ENCODE measurements at places on chromosomes 13 and 19. TPM values are rescaled to one million over a fixed set of nuclear protein-coding genes. Genes with fewer than 3 reads are reported as not detected.
A peak's percentile ranks its signal among the peaks of the same experiment; 100 is the strongest.

The CEACAM5 gene
- total RNA-seq, result 9.1 TPM

The KBTBD6 gene
- total RNA-seq, result 3.7 TPM

The FCHO1 gene
- total RNA-seq, result 48.2 TPM

The ONECUT3 gene
- total RNA-seq, result not detected

The SELENOV gene
- not detected for total RNA-seq

The KANK2 gene
- total RNA-seq, result 75.5 TPM

The FGF22 gene
- 10.4 TPM for total RNA-seq

The PROZ gene
- total RNA-seq, result not detected

The LRFN3 gene
- total RNA-seq, result 11.5 TPM

The NCR1 gene
- total RNA-seq, result not detected

- no peak for DNase-seq
Measured at GRCh38 chr19:43499042-43499441, 5.5 kb downstream of the PHLDB3 start.

GRCh38 chr13:84607261-84608013 lies 725.2 kb upstream of the SLITRK1 start:
- no peak for DNase-seq

DNA sequence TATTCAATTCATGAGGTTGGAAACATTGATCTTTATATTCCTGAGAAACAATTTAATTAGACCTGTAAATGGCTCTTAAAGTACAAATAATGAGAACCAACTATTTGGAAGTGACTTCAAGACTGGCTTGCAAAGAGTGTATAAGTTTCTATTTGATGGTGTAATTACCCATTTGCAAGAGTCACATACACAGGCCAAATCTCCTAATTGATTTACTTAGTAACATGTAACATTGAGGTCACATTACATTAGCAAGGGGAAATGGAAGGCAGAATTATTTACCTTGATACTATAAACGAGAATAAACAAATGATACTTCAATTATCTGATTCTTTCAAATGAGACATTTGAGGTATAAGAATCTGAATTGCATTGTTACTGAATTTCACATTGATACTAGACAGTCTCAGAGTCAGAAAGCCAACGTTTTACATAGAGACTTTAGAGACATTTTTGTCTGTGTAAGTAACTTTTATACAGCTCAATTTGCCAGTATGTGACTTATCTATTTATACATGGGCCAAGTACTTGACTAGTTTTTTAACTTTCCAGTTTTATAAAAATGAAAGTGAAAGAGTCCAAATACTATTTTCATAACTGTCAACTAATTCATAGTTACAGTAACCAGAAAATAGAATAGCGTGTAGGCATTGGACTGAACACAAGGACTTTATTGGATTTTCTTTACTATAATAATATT lies 95.6 kb upstream of the RFC3 start:
- DNase-seq, result no peak

DNA sequence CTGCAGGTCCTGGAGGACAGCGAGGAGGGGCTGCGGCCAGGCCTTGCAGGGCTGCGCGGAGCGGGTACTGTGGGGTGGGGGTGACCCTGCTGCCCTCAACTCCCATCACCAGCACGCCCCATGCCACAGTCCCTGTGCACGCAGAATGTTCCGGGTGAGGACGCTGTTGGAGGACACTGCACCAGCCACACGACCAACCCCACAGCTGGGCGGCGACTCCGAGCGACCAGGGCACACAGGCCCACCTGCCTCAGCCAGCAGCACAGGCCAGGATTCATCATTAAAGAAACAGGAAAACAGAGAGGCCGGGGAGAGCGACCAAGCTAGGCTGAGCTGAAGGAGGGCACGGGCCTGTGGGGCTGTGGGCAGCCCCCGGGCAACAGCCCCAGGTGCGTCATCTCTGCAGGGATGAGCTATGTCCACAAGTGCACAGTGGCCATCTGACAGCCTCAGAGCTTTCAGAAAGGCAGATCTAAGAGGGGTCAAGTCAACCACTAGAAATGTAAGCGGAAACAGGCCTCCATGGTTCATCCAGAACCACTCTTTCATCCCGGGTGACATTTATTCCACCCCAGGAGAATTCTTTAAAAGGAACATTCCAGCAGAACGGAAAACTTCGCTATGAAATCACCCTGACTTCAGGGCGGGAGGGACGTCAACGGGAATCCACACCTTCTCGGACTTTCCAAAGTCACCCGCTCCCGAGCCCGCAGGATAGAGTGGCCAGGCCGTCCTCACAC lies 1.5 kb downstream of the GAS6 start:
- DNase-seq, result peak; percentile 79

- no peak for DNase-seq
Measured at GRCh38 chr19:53772943-53773342, 51.2 kb downstream of the NLRP12 start.

- no peak for DNase-seq
Measured at GRCh38 chr19:50001775-50002174, 23.4 kb downstream of the VRK3 start.

GRCh38 chr13:50801087-50801931 lies 42.2 kb downstream of the DLEU7 start:
- no peak for DNase-seq

GRCh38 chr13:23718996-23719395 lies 148.8 kb downstream of the TNFRSF19 start:
- DNase-seq, result no peak

DNA sequence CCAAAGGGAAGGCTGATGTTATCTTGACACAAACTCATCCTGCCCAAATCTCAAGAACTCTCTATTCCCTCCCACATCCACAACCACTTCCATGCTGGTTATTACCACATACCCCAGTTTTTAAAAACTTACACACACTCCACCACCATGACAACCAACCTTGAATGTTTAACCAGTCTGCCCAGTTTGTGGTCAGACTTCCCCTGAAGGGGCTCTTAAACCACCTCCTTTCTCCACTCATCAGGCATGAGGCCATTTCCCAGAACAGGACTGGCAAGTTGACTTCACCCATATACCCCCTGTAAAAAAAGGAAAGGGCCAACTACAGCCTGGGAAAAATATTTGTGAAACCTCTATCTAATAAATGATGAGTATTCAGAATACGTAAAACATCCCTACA lies 12.4 kb upstream of the ZSCAN4 start:
- no peak for DNase-seq

- DNase-seq, result no peak
Measured at GRCh38 chr13:25738342-25739196, 313.2 kb downstream of the SHISA2 start.

DNA sequence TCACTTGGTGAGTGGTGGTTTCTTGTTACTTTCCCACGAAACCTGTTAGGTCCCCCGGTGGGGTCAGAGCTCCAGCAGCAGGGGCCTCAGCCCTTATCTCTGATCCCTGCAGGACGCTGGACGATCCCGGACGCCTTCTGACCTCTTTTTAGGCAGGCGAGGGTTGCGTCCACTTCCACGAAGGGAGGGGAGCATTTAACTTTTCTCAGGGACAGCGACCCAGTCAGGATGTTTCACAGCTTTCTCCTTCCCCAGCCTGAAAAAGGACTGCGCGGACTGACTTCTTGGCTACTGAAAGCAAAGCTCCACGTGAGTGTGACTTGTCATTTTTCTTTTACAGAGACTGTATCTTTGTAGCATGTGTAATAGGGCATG lies 692 bp downstream of the ZNF234 start:
- no peak for DNase-seq

DNA sequence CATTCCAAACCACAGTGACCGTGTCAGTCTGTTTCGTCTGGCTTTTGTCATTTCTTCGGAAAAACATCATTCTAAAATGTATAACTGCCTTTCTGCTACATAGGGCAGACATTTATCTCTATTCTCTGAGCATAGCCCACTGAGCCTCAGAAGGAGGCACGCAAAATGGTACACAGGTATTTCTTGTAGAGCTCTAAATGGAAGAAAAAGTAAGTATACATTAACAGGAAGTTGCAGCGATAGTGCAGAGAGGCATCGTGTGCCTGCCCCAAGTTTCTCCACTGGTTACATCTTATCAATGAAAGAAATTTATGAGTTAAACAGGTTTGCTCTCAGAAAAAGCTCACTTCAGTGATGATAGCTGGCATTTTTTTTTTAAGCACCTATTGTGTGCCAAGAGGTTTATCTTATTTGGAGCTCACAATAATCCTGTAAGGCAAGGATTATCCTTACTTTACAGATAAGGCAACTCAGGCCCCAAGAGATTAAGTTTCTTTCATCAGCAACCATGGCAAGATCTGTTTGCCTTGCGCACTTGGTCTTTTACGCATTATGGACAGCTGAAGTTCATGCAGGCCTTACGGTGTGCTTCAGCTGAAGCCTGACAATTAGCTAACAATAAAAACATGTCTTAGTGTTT lies 1.2 kb upstream of the RCBTB2 start:
- DNase-seq, result no peak

- DNase-seq, result no peak
Measured at GRCh38 chr13:27789153-27789494, 3.2 kb upstream of the GSX1 start.

GRCh38 chr19:44570984-44571684 lies 41.7 kb upstream of the CEACAM20 start:
- no peak for DNase-seq

DNA sequence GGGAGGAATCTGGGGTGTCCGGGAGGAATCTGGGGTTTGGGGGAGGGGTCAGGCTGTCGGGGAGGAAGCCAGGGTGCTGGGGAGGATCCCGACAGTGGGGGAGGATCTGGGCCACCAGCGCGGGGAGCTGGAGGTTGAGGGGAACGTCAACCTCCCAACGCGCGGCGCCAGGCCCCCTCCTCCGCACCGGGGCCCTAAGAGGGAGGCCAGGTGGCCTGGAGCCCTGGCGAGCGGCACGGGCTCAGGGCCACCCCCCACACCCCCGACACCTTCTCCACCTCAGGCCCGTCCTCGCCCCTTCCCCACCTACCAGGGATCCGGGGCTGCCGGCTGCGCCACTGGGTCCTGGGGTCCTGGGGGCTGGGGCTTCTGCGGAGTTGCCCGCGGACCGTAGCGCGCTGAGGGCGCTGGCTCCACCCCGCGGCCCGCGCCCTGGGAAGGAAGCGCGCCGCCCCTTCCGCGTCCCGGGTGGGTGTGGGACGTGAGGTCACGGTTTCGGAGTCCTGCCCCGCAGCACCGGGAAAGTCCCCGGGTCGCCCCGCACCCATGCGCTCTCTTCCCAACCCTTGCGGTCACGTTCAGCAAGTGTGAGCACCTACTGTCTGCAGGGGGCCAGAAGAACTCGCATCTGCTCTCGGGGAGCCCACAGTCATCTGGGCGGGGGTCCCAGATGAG lies at the start of gene TICAM1:
Gene TICAM1 (minus strand): TSS at position 409 of the 675 bp plus-strand sequence. CDS start 13,335 bp downstream, outside the sequence.
- peak; percentile 85 for DNase-seq

- DNase-seq, result no peak
Measured at GRCh38 chr13:32008518-32009175, 22.9 kb upstream of the FRY start.

DNA sequence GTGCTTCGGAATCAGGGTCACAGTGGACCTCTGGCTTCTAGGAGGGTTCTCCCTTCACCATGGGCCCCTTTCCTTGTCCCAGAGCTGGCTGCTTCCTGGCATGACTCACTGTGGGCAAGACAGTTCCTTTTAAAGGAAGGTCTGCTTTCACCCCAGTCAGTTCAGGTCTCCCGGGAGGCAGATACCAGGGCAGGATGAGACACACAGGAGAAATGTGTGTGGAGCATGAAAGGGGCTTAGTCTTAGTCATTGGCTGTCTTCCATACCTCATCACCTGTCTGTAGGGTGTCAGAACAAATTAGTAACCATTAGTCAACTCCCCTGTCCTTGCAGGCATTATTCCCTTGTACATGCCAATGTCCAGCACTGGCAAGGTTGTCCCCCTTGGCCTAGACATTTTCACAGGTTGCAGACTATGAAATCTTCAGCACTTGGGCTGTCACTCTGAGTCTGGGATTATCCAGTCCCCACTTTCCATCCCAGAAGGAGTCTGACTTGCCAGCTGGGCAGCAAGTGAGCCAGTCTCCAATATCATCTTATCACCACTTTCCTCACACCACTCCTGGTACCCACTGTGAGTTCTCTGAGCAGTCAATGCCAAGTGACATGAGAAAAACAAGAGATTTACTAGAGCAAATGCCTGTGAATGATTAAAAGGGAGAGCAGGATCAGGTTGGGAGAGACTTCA lies 76.8 kb upstream of the MEDAG start:
- no peak for DNase-seq

All from suprapubic skin (tissue), 4 donors.